Stimulated activated CD8-positive, alpha-beta memory T cell treated with anti-CD3 and anti-CD28 coated beads, Interleukin-7, amount 100 ng/mL, for 1 hour (primary cell): ENCODE measurements at places on chromosomes 2 and 18.

GRCh38 chr2:215553946-215554345 is 118.1 kb upstream of the FN1 start:
- DNase-seq, result no peak

DNA sequence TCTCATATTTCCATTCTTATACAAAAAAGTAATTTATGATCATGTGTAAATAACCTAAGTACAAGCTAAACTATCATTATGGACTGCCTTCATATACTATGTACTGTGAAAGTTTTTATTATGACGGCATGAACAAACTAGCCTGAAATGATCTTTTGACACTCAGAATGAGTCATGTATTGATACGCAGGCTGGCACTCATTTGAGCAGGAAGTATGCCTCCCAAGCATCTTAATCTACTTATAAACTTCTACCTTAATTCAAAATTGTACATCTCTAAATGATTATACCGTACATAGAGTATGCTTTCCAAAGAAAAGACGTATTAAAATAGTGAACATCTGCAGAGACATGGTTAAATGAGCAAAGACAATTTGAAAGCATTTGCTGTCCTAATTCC is 207.1 kb upstream of the SPOPL start:
- no peak for DNase-seq

DNA sequence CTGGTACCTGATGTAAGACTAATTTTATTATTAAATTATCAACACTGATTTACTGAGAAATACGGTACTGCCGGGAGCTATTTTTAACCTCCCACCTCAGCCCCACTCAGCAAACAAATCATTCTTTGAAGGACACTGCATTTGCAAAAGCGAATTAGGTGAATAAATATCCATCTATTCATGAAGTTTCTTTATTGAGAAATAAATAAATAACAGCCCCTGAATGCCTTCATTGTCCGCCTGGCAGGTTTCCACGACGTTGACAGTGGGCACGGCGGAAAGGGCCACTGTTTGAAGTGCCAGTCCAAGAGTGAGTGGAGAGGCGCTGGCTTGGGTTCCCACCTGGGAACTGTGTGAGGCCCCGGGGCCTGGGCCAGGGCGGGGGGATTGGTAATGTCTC is 15.7 kb downstream of the C1QL2 start:
- no peak for DNase-seq

- DNase-seq, result no peak
These were observed 103.8 kb upstream of the CCDC150 start for GRCh38 chr2:196535742-196536141.

DNA sequence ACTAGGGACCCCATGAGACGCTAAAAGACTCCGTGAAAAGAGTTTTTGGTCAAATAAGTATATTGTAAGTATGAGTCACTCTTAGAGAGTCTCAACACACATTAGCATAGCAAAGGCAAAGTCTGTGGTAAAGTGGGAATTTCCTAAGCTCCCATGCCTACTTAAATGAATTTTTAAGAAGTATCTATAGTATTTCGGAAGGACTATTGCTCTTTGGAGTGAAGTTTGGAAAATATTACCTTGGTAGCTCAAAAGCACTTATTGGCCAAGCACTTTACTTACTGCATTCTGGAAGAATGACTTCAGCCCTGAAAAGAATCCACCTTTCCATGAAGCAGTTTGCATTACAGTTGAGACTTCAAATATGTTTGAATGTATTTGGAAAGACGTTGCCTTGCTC is 57.1 kb downstream of the CAVIN2 start:
- DNase-seq, result no peak

- no peak for DNase-seq
These were observed 51.5 kb upstream of the CNGA3 start for GRCh38 chr2:98294711-98295110.

DNA sequence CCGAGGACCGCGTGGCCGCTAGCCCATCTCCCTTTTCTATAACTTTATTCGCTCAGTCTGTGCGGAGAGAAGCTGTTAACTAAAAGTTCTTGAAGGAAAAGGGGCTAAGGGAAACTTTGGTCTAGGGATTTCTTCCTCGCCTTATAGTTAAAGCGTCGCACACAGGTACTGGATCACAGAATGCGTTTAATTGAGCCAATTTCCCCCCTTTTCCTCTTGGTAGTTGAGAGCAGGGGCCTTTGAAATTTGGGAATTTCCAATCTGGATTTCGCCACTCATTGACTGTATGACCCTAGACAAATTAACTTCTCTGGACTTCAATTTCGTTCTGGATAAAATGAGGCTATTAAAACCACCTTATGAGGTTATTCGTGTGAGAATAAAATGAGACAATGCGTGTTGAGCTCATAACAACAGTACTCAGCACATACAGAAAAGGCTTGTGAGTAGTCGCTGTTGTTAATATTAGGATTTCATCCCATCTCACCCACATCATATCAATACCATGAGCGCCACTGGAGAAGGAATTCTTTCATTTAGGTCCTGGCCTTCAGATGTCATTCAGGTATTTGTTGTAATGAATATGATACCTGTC is 763 bp upstream of the OLA1 start:
- no peak for DNase-seq

GRCh38 chr2:220946552-220946951 is 625.6 kb downstream of the EPHA4 start:
- DNase-seq, result no peak

DNA sequence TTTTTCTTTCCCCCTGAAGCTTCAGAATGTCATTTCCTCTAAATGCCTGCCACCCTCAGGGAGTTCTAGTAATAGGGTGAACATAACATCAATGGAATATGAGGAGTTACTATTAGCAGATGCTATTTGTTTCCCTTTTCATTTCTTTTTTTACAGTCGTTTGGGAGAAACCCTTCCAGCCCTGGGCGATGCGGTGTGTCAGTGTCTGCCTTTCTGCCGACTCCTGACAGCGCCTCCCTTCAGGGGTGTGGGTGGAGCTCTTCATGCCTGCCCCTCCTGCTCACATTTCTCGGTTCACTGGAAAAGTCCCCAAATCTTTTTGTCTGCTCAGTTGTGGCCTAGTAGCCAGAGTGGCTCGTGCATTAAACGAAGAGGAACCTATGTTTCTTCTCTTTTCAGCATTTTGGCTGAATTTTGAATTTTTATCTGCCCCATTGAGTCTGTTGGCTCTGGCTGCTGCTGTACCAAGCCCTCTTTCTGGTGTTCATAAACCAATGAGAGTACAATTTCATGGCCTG is 72.3 kb downstream of the FMNL2 start:
- no peak for DNase-seq

DNA sequence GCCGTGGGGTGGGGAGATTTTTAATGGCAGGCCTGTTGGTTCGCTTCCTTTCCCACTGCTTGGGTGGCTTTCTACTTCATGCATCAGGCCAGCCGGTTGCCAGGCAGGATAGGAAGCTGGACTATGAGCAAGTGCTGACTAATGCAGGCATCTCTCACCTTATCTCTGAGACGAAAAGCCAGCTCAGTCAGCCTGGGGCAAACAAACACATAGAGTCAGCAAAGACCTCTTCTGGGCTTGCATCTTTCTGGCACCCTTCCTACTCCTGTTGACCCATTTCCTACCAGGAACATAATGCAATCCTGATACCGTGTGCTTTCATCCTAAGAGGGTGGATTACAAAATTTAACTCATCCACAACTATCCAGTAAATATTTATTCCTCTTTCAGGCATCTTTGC is 416.6 kb upstream of the MEX3C start:
- DNase-seq, result no peak

GRCh38 chr2:230473378-230473777 is 57.4 kb downstream of the SP100 start:
- no peak for DNase-seq

- no peak for DNase-seq
These were observed 100.9 kb downstream of the CRIM1 start for GRCh38 chr2:36456227-36457175.

DNA sequence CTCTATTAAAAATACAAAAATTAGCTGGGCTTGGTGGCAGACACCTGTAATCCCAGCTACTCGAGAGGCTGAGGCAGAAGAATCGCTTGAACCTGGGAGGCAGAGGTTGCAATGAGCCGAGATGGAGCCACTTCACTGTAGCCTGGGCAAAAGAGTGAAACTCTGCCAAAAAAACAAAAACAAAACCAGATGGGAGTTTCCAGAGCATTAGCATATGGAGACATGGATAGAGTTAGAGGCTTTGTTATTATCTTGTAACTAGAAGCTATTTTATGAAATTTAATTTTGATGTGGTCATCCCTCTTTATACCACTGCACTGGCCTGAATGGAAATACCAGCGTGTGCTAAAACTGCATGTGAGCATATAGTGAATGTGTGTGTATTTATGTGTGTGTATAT is 58.9 kb downstream of the TRAPPC8 start:
- DNase-seq, result no peak

DNA sequence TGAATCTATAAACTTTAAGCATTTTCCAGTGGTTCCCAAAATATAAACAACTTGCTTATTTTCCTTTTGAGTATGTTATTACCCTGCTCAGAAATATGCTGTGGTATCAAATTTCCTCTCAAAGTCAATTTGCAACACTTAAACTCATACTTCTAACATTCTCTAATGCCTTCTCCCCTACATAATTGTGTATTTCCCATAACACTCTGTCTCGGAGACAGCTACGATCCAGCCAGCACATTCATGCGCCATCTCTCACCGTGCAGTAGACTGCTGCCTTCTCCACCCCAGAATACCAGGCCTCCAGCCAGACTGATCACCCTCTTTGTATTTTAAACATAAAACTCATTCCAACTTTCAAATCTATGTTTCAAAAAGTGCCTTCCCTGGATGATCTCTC is 41.8 kb downstream of the TIMM21 start:
- no peak for DNase-seq

DNA sequence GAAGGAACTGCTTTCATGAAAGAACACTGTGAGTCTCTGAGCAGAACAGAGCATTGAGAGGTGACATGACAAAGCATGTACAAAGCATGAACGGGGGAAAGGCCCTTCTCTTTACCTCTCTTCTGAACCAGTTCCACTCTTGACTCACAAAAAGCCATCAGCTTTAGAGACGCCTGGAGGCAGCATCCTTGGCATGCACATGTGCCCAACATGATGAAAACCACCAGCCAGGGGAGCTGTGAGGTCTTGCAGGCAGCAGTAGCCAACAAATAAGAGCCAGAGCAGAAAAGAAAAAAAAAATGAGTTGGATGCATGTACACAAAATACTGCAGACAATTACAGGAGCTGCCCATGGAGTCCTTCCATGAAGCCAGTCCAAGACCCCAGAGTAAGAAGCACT is 95.5 kb upstream of the AGAP1 start:
- no peak for DNase-seq

GRCh38 chr2:119301413-119301812 is 65.2 kb downstream of the C2orf76 start:
- no peak for DNase-seq

DNA sequence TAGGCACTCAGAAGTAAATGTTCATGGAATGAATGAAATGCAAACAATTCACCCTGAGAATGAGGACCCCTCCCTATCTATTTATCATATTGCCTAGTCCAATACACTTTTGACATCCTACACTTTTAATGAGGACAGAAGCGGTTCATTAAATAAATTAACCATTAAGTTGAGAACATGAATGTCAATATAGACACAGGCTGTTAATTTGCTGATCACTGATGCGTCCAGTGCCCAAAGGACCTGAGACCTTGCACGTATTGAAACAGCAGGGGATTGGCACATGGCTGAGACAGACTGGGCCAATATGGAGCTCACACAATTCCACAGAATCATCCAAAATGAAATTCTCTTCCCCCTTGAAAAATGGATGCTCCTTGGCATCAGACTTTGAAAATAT is 430.0 kb downstream of the SLC4A3 start:
- no peak for DNase-seq

DNA sequence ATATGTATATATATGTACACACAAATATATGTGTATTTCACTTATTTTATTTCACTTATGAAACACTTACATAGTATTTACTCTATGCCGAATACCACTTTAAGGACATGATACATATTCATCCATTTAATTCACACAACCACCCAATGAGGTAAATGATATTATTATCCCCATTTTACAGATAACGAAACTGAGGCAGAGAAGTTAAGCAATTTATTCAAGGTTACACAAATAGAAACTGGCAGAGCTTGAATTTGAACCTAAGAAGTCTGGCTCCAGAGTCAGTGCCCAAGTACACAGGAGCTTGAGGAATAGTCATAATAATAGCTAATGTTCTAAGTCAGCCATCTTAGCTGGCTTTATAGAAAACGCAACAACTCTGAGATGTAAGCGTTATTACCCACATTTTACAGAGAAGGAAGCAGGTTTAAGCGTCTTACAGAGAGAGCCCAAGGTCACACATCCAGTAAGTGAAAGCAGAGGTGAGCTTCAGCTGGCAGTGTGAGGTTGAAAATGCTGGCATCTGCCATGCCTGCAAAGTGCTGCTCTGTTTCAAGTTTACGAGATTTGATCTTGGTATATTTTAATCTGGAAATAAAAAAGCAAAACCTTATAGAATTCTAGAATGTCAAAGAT is 326.9 kb downstream of the LPIN1 start:
- DNase-seq, result no peak

DNA sequence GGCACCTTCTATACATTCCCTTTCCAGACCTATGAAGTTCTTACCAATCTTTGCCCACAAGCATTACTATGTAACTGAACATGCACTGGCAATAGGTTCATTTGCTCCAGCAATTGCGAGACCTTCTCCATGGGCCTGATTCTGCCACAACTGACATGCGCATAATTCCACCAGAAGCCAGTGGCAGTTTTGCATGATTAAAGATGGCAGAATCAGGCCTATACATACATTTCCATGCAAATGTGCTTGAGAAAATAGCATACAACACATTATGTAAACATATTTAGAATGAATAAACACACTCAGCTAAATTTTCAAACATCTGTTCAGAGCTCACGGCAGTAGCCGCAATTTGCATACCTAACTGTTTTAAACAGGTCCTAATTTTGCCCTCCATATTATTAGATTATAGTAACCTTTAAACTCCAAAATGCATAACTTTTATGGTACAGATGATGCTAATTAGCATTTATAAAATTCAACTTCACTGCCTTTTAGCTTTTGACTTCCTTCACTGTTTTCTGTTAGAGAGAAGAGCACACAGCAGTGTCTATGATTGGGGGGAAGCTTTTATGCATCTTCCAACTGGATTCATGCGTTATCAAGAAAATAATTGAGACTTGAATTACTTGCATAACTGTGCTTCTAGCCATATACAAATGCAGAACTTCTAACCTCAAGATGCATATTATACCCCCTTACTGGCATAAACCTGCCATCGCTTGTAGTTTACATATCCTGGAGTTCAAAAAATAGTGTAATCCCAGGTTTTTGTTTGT is 155.3 kb upstream of the CDH19 start:
- DNase-seq, result no peak

DNA sequence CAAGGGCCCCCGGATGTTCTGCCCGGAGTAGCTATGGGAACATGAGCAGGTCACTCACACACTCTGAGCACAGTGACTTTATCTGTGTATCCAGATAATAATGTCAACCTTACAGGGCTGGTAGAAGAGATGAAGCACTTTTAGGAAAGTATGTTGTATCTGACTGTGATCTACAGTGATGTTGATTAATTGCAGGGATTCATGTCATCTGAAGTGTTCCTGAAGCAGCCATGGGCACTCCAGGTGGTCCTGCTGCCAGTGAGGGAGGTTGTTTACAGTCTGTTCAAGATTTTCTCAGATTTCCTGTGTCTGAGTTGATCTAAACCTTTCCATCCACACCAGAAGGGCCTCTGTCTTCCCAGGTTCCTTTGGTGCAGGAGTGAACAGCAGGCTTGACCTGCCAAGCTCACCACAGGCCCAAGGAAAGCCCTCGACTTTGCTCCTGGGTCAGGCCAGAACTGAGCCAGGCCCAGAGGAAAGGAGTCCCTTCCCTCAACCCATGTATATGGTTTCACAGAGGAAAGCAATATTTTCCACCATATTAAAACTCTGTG is 28.0 kb downstream of the KIAA2012 start:
- DNase-seq, result no peak
